Karpas-422 (cell line): ENCODE measurements at places on chromosomes 1 and 21. TPM values are rescaled to one million over a fixed set of nuclear protein-coding genes. Genes with fewer than 3 reads are reported as not detected.

The SH2D1B gene
- not detected in 2 replicates for total RNA-seq

The DIO1 gene
- total RNA-seq: not detected in 2 replicates

DNA sequence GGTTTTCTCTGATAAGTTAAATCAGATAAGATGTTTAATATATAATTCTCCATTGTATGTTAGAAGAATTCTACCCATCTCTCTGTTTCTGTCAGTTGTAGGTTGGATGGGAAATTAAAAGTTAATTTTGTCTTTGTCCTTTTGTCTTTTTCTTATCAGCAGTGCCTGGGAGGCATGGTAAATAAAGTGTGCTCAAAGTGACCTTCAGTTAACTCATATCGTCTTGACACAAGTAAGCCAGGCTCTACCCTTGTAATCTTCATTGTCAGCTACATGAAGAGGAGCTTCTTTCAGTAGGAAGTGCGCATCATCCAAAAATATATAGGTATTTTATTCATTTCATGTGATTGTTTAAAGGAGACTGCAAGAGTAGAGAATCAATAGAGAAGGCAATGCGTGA lies 138.9 kb upstream of the NRIP1 start:
- H3K27me3 ChIP-seq: no peaks in the 10 kb centered on the region
- no peak overlapping the region for H3K27ac ChIP-seq
- no peak overlapping the region for H3K4me3 ChIP-seq

GRCh38 chr1:20376880-20377494 lies 86.3 kb downstream of the VWA5B1 start:
- H3K27me3 ChIP-seq: no peaks in the 10 kb centered on the region
- DNase-seq: peak; percentile 84
- H3K36me3 ChIP-seq: no peaks in the 10 kb centered on the region
- H3K4me1 ChIP-seq: peaks cover 28% of the 10 kb centered on the region
- H3K4me3 ChIP-seq: no peak overlapping the region
- no peak overlapping the region for H3K27ac ChIP-seq

- H3K36me3 ChIP-seq: no peaks in the 10 kb centered on the region
- DNase-seq: no peak
- H3K27ac ChIP-seq: no peak overlapping the region
- no peak overlapping the region for H3K4me3 ChIP-seq
Measured at GRCh38 chr1:6515771-6516170, 24.3 kb upstream of the PLEKHG5 start.

- H3K27ac ChIP-seq: no peak overlapping the region
- no peak overlapping the region for H3K4me3 ChIP-seq
- no peaks in the 10 kb centered on the region for H3K4me1 ChIP-seq
- H3K36me3 ChIP-seq: no peaks in the 10 kb centered on the region
- no peaks in the 10 kb centered on the region for H3K27me3 ChIP-seq
- no peak for DNase-seq
Measured at GRCh38 chr1:99818063-99818699, 32.0 kb upstream of the AGL start.

DNA sequence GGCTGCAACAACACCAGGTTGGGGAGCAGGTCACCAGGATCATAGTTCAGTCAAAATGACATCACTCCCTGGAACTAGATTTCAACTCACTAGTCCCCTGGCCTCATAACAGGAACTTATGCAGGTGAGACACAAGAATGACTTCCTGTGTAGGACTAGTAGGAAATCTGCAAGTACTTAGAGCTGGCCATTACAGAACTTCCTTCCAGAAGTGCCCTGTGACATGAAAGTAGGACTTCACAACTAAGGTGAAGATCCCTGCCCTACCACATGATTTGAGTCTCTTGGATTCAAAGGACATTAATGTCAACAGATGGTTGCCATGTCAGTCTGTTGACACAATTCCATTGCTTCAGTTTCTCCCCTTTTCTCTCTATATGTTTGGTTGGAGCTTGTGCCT lies 223.1 kb downstream of the RPS6KC1 start:
- no peak for DNase-seq
- H3K4me3 ChIP-seq: no peak overlapping the region
- no peak overlapping the region for H3K27ac ChIP-seq
- H3K27me3 ChIP-seq: no peaks in the 10 kb centered on the region
- no peaks in the 10 kb centered on the region for H3K36me3 ChIP-seq

GRCh38 chr21:25188677-25189079 lies 418.6 kb downstream of the MRPL39 start:
- H3K27me3 ChIP-seq: no peaks in the 10 kb centered on the region

DNA sequence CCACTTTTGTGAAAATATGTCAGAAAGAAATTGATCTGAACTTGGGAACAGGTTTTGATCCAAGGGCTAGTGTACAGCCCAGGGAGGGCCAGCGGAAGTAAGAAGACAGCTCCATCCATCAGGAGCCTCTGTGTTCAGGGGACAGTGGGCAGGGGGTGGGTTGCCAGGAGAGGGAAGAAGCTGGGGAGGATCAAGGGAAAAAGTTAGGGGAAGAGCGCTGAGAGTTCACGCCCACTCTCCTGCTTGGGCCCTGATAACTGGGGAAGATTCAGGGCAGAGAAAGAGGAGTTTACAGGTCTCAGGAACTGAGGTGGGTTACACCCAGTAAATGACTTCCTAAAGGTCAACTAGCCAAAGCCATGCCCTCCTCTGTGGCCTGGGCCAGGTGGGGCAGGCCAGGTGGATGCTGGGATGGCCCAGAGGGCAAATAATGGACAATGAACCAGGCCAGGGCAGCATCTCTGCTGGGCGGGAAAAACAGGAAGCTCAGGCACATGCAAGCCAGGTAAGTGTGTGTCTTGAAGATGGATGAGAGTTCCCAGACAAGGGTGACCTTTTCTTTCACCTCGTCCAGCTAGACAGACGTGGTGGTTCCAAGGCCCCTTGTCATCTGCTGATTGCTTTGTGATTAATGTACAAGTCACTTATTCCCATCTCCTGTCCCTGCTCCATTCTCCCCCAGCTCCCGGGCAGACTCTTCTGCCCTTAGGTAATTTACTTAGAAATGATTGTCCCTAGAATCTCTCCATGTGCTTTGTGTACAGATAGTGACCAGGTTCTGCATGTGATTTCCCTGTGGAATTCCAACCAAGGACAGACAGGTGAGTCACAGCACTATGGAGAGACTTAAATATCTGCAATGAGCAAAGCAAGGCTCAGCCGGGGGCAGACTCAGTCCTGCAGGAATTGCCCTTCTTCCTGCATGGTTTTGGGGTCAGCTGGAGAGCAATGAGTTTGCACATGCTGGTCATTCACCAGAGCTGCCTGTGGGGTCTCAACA lies 57.0 kb downstream of the MDM4 start:
- no peak overlapping the region for H3K4me3 ChIP-seq
- H3K27ac ChIP-seq: no peak overlapping the region
- DNase-seq: no peak
- H3K36me3 ChIP-seq: 0 out of 2 replicates have a peak, but pooled peaks cover 3% of the 10 kb centered on the region
- peaks cover 3% of the 10 kb centered on the region for H3K4me1 ChIP-seq

- H3K27ac ChIP-seq: no peak within 1 kb of the TSS
- no peaks in the 10 kb centered on the region for H3K4me1 ChIP-seq
- peak; percentile 10 for DNase-seq
- H3K36me3 ChIP-seq: no peaks in the 10 kb centered on the region
- H3K4me3 ChIP-seq: no peak within 1 kb of the TSS
Measured at GRCh38 chr1:94819945-94820746, at the start of gene SLC44A3. Gene SLC44A3 (plus strand): TSS chr1:94820357. CDS start chr1:94820452, 95 bp downstream.

- peaks cover 14% of the 10 kb centered on the region for H3K4me1 ChIP-seq
- H3K27ac ChIP-seq: no peak overlapping the region
- no peaks in the 10 kb centered on the region for H3K27me3 ChIP-seq
- no peak for DNase-seq
- H3K4me3 ChIP-seq: no peak overlapping the region
Measured at GRCh38 chr1:150002217-150002616, 8.3 kb downstream of the OTUD7B start.

GRCh38 chr1:21436488-21437340 lies 3.2 kb upstream of the NBPF3 start:
- no peak overlapping the region for H3K27ac ChIP-seq
- no peaks in the 10 kb centered on the region for H3K36me3 ChIP-seq
- DNase-seq: no peak
- H3K4me1 ChIP-seq: peaks cover 5% of the 10 kb centered on the region
- H3K4me3 ChIP-seq: no peak overlapping the region

GRCh38 chr1:5746611-5747425 lies 245.4 kb downstream of the NPHP4 start:
- no peaks in the 10 kb centered on the region for H3K36me3 ChIP-seq
- no peak for DNase-seq
- no peak overlapping the region for H3K27ac ChIP-seq
- no peak overlapping the region for H3K4me3 ChIP-seq
- no peaks in the 10 kb centered on the region for H3K4me1 ChIP-seq
- no peaks in the 10 kb centered on the region for H3K27me3 ChIP-seq

GRCh38 chr1:175576865-175577264 lies 166.5 kb downstream of the TNR start:
- no peaks in the 10 kb centered on the region for H3K4me1 ChIP-seq
- no peak for DNase-seq
- no peaks in the 10 kb centered on the region for H3K27me3 ChIP-seq
- no peaks in the 10 kb centered on the region for H3K36me3 ChIP-seq

DNA sequence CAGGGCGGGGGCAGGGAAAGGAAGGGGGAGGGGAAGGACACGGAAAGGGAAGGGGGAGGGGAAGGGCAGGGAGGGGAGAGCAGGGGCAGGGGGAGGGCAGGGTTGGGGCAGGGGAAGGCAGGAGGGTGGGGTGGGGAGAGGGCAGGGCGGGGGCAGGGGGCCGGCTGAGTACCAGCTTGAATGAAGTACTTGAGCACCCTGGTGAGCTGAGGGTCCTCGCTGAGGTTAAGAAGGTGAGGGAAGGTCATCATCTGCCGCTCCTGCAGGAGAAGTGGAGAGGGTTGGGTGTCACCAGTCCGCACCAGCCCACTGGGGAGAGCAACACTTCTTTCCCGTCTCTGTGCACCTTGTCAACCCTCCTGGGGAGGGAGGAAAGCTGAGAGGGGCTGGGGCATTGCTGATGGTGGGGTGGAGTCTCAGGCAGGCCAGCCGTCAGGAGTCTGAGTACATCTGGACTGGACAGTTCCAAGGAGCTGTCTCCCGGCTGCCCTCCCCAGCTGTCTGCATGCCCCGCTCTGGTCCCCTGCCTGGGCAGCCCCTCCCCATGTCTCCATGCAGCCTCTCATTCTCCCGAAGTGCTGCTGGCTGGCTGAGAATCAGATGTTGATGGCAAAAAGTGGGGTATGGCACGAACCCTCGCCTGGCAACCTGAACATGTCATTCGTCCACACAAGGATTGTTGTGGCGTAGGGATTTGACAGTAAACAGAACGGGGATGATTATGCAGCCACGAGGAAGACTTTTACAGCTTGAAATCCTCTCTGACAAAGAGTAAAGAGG lies 70.0 kb downstream of the SCCPDH start:
- H3K27me3 ChIP-seq: no peaks in the 10 kb centered on the region
- H3K36me3 ChIP-seq: no peaks in the 10 kb centered on the region
- H3K27ac ChIP-seq: no peak overlapping the region
- no peak for DNase-seq
- H3K4me1 ChIP-seq: no peaks in the 10 kb centered on the region
